ENCODE measurements at places on chromosomes 11 and 22.
A peak's percentile ranks its signal among the peaks of the same experiment; 100 is the strongest.

GRCh38 chr11:18371279-18371678 lies 23.1 kb upstream of the LDHA start:
- DNase-seq = no peak

DNA sequence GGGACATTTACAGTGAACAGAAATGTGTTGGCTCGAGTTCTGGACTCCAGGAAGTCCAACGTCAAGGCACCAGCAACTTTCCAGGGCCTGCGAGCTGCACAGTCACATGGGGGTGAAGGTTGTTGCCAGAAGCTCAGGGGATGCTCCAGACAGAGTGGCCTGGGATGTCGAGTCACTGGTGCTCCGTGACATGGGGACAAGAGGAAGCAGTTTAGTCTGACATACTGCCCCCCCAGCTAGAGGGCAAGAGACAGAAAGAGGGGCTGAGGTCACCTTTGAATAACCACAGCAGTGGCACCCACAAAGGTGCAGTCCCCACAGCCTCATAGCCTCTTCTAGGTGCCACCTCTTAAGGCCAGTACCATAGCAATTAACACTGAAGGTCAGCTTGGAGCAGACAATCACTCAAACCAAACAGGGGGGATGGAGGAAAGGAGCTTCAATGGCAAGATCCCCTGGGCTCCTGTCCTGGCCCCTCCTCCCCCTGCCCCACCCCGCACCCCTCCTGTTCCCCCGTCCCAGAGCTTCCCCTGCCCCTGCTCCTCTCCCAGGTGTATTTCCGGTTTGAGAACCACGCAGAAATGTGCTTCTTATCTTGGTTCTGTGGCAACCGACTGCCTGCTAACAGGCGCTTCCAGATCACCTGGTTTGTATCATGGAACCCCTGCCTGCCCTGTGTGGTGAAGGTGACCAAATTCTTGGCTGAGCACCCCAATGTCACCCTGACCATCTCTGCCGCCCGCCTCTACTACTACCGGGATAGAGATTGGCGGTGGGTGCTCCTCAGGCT lies 3.8 kb downstream of the APOBEC3D start:
- DNase-seq = no peak

GRCh38 chr11:26276798-26277424 lies 55.0 kb upstream of the ANO3 start:
- DNase-seq = peak; percentile 18

DNA sequence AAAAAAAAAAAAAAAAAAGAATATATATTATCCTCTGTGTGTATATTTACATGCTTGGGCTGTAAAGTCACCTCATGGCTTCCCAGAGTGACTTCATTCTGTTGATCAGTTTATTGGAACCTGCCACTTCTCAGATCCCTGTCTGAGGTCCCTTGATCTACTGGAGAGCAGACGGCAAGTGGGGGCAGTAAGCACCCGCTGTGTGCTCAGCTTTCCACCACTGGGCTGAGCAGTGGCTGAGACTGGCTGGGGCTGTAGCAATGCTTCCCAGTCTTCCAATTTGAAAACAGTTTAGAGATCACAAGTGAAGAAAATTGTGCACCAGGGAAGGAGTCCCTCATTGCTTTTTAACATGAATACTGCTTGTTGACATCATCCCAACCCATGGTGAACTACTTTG lies 6.9 kb upstream of the RBM4B start:
- DNase-seq = no peak

- DNase-seq = no peak
Measured at GRCh38 chr11:36389811-36390210, 93.7 kb downstream of the PRR5L start.

- no peak for DNase-seq
Measured at GRCh38 chr11:71333473-71333872, 81.1 kb upstream of the SHANK2 start.

GRCh38 chr11:31817054-31817620 lies 6.0 kb upstream of the PAX6 start:
- no peak for DNase-seq

- DNase-seq = no peak
Measured at GRCh38 chr11:76856106-76856505, 4.6 kb upstream of the ACER3 start.

GRCh38 chr11:104327861-104328511 lies 164.0 kb upstream of the PDGFD start:
- no peak for DNase-seq

DNA sequence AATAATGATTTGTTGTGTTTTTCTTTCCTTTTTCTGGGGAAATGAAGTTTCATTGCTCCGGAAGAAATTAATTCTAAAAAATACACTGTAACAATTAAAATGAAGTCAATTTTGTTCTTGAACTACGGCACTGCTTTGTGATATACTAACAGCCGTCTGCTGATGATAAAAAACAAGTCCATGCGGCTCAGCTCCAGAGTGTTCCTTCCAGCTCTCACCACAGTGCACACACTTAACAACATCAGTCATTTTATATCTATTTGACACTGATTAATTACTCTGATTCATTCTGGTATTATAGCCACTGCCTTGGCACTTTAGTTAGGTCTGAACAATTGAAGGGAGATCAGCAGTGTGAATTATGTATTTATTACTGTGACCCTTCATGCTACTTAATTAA lies 97.4 kb upstream of the SLC6A5 start:
- no peak for DNase-seq

GRCh38 chr22:23223569-23224317 lies 43.4 kb downstream of the BCR start:
- no peak for DNase-seq

- peak; percentile 16 for DNase-seq
Measured at GRCh38 chr22:38108561-38109319, 1.7 kb downstream of the BAIAP2L2 start.

DNA sequence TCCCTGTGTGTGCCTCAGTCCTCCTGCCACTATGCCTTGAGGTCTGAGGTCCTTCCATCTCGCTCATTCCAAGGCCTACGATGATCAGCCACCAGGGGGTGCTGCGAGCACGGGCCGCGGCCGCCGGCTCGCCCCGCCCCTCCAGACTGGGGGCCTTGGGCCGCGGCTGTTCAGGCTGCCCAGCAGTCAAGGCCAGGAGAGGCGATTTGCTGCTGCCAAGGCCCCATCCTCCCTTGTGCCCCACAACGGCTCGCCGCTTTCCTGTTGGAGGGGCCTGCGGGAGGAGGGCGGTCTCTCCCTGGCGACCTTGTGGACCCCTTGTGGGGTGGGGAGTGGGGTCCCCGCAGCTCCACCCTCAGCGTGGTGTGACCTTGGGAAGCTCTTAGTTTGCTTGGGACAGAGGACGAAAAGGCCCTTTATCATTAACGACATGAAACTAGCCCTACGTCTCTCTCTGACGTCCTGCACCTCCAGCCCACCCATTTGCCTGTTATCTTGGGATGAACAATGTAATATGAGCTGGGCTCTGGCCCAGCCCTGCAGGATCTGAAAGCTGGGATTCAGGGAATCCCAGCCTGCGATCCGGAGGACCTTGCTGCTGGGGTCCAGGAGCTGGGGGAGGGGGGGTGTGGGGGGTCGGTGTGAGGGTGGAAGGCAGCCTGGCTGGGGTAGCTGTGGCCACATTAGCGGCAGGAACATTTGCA lies 5.3 kb upstream of the GALR3 start:
- peak; percentile 87 for DNase-seq

DNA sequence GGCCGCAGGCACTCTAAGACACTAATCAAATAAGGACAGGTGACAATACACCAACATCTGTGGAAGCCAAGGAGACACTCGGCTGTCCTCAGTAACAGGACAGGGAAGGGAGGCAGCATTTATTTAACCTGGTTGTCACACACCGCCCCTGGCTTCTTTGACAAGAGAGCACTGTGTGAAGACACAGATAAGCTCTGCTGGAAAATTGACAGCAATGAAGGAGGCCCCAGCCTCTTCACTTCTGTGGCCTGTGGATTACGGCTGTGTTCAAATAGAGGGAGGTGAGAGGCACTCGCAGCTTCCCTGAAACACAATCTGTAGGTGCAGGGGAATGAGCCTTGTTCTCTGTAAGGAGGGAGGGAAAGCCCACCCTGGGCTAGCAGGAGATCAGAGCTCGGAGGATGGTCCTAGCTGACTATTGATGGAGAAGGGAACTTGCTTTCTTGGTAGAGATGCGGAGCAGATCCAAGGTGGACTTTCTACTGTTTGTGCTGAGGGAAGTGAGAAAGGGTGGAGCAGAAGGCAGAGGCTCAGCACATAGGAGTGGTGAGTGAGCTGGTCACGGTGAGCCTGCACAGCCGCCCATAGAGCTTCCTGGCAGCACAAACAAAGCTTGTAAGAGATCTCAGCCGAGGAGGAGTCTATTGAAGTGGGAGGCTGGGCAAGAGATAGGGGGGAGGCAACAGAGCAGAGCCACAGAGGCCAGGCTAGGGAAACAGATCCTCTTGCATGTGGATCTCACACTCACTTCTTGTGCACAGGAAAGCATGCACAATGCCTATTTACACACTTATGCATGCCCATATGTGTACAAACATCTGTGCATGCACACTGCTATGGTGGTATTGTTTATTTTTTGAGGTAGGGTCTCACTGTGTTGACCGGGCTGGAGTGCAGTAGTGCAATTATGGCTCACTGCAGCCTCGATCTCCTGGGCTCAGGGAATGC lies 114.6 kb upstream of the THY1 start:
- no peak for DNase-seq

- DNase-seq = no peak
Measured at GRCh38 chr11:115760461-115761320, 256.5 kb upstream of the CADM1 start.

- no peak for DNase-seq
Measured at GRCh38 chr11:2458321-2458720, 13.5 kb downstream of the KCNQ1 start.

GRCh38 chr11:77470971-77471370 lies 2.9 kb downstream of the PAK1 start:
- no peak for DNase-seq

- DNase-seq = no peak
Measured at GRCh38 chr11:109298865-109299264, 123.1 kb upstream of the C11orf87 start.

- no peak for DNase-seq
Measured at GRCh38 chr22:47457509-47458300, 695.3 kb downstream of the TBC1D22A start.

DNA sequence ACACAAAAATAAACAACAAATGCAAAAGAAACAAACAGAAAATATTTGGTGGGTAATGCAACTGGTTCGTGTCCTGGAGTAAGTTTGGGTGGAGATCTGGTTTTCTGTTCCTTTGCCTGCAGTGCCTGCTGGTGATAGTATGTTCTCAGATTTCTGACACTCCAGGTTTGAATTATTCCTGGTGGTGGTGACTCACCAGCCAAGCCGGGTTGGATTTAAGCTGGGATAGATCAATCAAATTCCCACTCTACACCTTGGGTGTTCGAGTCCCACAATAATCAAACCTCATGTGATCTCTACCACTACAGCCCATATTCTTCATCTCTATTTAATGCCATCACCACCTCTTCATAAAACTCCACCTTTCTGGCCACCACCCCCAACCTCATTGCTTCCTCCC lies 421.8 kb downstream of the NTM start:
- no peak for DNase-seq

- no peak for DNase-seq
Measured at GRCh38 chr22:31244943-31245451, 32.9 kb downstream of the LIMK2 start.

- DNase-seq = no peak
Measured at GRCh38 chr22:39515266-39516050, 4.9 kb upstream of the ATF4 start.

GRCh38 chr11:48098024-48098423 lies 117.7 kb downstream of the PTPRJ start:
- no peak for DNase-seq

GRCh38 chr11:66688561-66689534 lies 11.2 kb upstream of the RBM4B start:
- DNase-seq = no peak

- DNase-seq = no peak
Measured at GRCh38 chr11:10893714-10894151, 35.9 kb upstream of the ZBED5 start.

DNA sequence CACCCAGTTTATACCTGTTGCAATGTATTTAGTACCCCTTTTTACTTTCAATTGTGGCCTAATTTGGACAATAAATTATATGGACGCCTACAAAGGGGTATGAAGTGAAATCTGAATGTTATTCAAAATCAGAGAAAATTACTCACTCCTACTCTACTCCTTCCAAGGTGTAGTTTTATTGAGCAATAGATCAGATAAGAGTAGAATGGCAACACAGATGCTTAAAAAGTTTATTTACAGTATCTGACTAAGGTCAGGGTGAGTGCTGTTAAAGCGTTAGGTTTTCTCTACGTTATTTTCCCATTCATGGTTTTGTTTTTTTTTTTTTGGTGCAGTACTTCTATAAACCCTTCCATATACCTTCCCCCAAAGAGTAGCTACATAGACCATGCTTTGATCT lies 805.6 kb downstream of the KCNA4 start:
- DNase-seq = no peak

DNA sequence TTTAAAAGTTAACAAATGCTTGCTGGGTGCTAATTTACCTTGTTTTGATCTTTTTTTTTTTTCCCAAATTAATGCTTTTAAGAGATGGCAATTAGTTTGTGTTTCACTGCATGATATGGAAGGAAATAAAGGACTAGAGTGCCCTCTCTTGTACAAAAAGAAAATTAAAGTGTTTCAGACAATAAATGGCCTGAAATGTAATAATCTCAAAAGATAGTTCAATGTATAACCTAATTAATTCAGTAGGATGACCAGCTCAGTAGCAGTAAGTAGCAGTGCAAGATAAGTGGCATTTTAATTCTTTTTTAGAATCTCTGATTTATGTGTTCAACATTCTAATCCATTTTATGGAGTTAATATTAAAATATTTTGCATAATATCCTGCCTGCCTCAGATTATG lies 39.9 kb upstream of the MYO18B start:
- no peak for DNase-seq

GRCh38 chr22:42714768-42715390 lies 5.8 kb downstream of the A4GALT start:
- DNase-seq = no peak

DNA sequence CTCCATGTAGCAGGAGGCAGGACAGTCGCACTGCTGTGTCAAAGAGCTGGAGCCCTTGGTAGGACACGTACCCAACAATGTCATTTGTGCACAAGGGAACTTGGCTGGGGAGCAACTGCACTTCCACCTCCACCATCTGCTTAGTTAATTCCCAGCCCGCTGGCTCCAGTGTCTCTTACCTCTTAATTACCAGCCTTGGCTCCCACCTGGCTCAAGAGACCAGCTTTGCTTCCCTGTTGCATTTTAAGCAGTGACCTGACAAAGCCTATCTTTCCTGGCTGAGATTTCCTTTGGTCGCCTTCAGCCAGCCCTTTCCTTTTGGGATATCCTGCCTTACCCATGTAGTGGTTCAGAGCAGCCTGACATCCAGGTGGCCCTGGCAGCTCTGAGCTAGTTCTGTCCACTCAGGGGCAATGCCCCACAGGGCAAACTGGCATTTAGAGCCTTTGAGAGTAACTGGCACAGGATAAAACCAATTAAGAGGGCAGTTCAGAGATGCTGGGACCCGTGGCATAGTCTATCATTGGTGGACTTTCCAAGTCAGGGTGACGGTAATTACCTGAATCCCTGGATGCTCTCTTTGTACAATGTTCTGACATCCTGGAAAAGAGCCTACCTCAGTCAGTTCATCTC lies 212.6 kb upstream of the SORL1-AS1 start:
- no peak for DNase-seq
